ENCODE measurements at places on chromosomes 4 and X. TPM values are rescaled to one million over a fixed set of nuclear protein-coding genes. Genes with fewer than 3 reads are reported as not detected.

DNA sequence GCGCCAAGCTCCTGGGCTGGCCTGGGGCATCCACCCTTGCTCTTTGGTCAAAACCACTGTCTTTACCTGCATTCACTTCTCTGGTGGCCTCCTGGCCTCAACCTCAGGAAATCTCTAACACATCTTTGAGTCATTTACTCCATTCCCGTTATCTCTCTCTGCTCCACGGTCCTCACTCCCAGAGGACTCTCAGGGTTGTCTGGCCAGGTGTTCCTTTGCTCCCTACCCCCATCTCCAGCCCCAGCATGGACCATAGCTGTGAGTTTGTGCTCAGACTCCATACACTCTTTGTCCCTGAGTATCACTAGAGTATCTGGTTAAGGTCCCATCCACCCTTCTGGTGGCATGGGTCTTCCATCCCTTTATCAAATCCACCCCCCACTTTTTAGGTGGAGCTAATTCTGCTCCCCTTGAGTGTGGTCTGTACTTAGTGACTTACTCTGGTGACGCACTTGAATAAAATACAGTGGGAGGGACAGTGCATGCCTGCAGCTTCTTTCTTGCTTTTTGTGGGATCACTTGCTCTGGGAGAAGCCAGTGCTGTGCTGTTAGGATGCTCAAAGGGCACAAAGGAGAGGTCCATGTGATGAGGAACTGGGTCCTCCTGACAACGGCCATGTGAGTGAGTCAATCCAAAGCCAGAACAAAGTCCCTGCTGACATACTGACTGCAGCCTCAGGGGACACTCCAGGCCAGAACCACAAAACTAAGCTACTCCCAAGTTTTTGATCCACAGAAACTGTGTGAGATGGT, 44.3 kb downstream of the IGFBP7 start:
- no peaks in the 10 kb centered on the region for H3K36me3 ChIP-seq
- no peak overlapping the region for H3K4me3 ChIP-seq
- no peak overlapping the region for H3K27ac ChIP-seq
- no peaks in the 10 kb centered on the region for H3K27me3 ChIP-seq

DNA sequence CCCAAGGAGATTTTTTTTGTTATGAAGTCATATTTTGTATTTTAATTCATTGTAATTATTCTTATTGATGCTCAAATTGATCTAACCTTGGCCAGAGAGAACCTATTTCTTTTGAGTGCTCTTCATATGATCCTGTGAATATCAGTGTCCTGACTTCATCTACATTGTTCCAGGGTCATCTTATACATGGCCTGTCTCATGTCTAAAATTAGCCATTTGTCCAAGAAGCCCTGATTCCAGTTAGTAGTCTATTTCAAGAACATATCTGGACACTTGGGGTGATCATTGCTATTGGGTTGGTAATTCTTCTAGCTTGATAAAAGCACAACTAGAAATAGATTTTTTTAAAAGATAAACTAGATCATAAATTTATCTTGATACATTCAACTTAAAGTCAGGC, 266.2 kb downstream of the SPRY1 start:
- no peak overlapping the region for H3K4me3 ChIP-seq
- no peak overlapping the region for H3K27ac ChIP-seq
- H3K36me3 ChIP-seq: no peaks in the 10 kb centered on the region
- no peak for DNase-seq

PDHA2 gene
- total RNA-seq: not detected

- H3K4me1 ChIP-seq: no peaks in the 10 kb centered on the region
- H3K36me3 ChIP-seq: no peaks in the 10 kb centered on the region
- no peak for DNase-seq
- no peak overlapping the region for H3K4me3 ChIP-seq
- no peak overlapping the region for H3K27ac ChIP-seq
Observed at GRCh38 chr4:163415668-163416067, 57.9 kb downstream of the TKTL2 start.

STS gene
- 1.3 TPM for total RNA-seq

DNA sequence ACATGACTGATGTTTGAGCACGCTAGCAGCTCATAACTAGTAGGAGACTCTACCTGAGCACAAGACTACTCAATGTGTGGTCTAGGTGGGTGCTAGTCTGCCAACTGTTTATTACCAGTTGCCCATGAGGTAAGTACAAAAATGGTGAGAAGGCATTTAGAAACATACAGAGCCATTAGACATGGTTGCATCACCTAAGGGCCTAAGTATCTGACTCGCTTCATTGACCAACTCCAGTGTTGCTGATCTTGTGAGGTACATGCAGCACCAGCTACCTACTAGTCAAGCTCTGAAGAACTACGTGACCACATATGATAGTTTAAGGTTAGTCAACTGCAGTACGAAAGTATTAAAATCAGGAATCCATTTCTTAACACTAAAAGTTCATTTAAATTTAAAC, 39.9 kb downstream of the APBB2 start:
- H3K27ac ChIP-seq: no peak overlapping the region
- no peak overlapping the region for H3K4me3 ChIP-seq
- peaks cover 8% of the 10 kb centered on the region for H3K27me3 ChIP-seq
- DNase-seq: no peak
- no peaks in the 10 kb centered on the region for H3K36me3 ChIP-seq

DNA sequence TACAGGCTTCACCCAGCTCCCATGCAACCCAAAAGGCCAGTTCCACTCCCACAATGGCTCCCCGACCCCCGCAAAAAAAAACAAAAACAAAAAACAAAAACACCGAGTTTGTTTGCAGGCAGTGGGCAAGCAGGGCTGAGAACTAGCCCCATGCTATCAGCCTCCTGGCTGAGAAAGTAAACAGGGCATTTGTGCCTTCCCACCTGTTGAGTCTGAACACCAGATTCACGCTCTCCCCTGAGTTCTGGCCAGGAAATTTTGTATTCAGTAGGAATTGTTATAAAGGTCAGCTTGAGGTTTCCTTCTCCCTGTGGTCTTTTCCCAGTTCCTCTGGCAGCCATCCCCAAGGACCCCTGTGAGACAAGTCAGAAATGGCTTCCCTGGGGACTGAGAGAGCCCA, 1066.5 kb downstream of the GLUD2 start:
- H3K36me3 ChIP-seq: no peaks in the 10 kb centered on the region
- no peaks in the 10 kb centered on the region for H3K4me1 ChIP-seq
- H3K27me3 ChIP-seq: no peaks in the 10 kb centered on the region
- no peak overlapping the region for H3K27ac ChIP-seq
- DNase-seq: no peak

ZNF157 gene
- 1.2 TPM for total RNA-seq

DNA sequence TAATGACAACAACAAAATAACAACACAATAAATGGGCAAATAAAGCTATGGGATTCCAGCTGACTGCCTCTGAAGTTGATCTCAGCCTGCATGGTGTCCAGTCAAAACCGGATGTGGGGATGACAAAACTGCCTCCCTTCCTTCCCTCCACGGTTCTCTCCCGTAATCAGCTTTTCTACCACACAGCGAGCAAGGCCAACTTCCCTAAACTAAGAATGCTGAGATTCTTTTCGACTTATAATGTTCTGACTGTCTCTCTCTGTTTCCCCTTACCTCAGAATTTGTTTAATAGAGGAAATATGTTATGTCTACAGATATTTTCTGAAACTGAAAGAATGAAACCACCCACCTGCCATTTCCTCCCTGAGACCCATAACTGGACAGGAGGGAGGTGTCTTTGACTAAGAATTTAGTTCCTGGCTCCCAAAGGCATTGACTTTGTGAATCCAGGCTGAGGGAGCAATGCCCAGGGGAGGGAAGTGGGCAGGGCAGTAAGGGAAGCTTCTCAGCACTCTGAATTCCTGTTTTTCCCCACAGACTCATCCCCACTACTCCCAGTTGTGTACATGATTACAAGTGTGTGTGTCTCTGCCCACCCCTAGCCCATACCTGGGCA, 1.0 kb upstream of the TLR1 start:
- peaks cover 22% of the 10 kb centered on the region for H3K4me1 ChIP-seq
- no peaks in the 10 kb centered on the region for H3K27me3 ChIP-seq
- H3K4me3 ChIP-seq: peak overlapping the region; percentile 70
- H3K27ac ChIP-seq: peak overlapping the region; percentile 83

DNA sequence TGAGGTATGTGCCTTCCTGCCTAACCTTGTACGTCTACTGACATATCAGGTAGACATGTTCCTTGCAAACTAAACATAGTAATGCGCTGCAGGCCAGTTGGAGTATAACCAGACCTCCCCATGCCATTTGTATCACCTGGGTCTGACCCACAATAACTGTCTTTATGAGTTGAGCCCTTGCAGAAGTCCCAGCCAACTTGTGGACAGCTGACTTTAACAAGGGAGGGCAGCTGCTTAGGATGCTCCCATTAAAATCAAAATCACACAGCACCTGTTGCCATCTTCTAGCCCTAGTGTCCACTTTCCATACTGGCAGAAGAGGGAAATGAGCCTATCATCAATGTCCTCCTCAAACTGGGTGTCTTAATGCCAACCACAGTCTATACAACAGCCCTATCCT, 41.6 kb downstream of the KANTR start:
- no peak overlapping the region for H3K4me3 ChIP-seq
- H3K4me1 ChIP-seq: no peaks in the 10 kb centered on the region
- no peak for DNase-seq
- no peaks in the 10 kb centered on the region for H3K27me3 ChIP-seq

DNA sequence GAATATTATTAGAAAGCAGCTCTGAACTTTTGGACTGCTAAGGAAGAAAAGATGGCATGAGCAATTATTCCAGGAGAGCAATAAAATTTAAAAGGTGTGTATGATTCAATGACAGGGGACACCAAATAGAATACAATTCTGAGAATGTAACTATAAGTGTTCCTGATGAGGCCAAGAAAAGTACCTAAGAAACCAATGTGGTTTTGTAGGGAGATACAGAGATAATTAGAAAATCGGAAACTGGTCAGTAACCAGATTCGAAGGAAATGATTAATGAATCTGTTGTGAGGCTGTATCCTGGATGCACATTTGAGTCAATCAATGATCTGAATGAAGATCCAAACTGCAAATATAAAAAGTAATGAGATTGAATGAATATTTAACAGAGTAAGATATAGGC, 6.0 kb downstream of the NOA1 start:
- peaks cover 32% of the 10 kb centered on the region for H3K4me1 ChIP-seq
- no peaks in the 10 kb centered on the region for H3K27me3 ChIP-seq
- no peak for DNase-seq
- H3K36me3 ChIP-seq: peaks cover 75% of the 10 kb centered on the region
- peak overlapping the region; percentile 54 for H3K27ac ChIP-seq
- no peak overlapping the region for H3K4me3 ChIP-seq

HAND2 gene
- total RNA-seq: not detected

SOWAHD gene
- total RNA-seq: 0.18 TPM

DNA sequence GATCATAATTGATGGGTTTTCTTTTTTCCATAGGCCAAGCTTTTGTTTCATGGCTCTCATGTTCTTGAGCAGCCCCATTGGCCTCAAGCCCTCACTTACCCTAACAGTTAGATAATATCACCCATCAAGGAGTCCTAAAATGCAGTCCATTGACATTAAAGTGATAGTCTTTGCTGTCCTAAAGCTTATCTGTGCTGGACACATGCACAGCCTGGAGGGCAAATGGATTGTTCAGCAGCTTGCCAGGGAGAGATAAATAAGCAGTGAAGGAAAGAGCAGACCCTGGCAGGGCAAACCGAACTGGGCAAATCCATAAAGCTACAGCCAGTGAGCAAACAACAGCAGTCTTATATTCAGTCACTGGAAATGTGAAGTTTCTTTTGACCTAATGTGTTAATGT, 199.6 kb upstream of the MID1 start:
- H3K27me3 ChIP-seq: no peaks in the 10 kb centered on the region
- H3K4me1 ChIP-seq: no peaks in the 10 kb centered on the region
- DNase-seq: no peak
- H3K27ac ChIP-seq: no peak overlapping the region
- no peaks in the 10 kb centered on the region for H3K36me3 ChIP-seq
- no peak overlapping the region for H3K4me3 ChIP-seq

DNA sequence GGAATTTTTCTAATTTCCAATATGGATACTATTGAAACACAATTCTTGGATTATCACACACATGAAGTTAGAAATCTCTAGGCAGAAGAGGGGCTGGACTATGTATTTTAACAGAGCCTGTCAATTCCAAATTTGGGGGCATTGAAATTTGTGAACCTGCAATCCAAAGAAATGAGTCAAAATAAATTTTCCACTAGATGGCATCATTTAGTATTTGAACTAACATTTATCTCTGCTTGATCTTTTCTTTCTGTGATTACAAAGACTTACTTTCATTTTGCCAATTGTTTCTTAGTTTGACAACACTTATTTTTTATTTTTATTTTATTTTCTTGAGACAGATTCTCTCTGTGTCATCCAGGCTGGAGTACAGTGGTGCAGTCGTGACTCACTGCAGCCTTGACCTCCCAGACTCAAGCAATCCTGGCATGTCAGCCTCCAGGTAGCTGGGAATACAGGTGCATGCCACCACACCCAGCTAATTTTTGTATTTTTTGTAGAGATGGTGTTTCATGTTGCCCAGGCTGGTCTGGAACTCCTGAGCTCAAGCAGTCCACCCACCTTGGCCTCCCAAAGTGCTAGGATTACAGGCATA, 2.7 kb upstream of the PYURF start:
- no peak for DNase-seq
- no peaks in the 10 kb centered on the region for H3K27me3 ChIP-seq
- H3K27ac ChIP-seq: no peak overlapping the region
- H3K4me1 ChIP-seq: peaks cover 30% of the 10 kb centered on the region

DNA sequence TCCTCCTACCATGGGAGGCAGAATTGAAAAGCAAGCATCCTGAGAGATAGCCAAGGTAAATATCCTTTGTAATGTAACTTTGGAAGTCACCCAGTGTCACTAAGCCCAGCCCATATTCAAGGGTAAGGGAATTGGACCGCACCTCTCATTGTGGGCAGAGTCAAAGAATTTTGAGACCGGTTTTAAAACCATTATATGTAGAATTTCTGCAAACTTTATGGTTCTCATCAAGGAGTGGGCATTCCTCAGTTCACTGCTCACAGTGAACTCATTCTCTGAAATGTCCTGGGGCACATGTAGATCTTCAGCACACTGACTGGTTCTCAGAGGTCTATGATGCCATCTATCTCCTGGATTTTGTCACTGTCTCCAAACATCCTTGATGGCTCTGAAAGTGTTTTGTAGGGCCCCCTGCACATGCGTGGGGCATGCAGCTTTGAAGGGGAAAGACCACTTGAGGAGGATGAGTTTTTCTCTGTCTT, 35.3 kb upstream of the CHRNA9 start:
- no peak overlapping the region for H3K4me3 ChIP-seq
- peaks cover 8% of the 10 kb centered on the region for H3K36me3 ChIP-seq
- peak overlapping the region; percentile 94 for H3K27ac ChIP-seq
- DNase-seq: no peak
- peaks cover 66% of the 10 kb centered on the region for H3K4me1 ChIP-seq

HCCS gene
- total RNA-seq: 36.6 TPM

- no peak overlapping the region for H3K4me3 ChIP-seq
- no peak overlapping the region for H3K27ac ChIP-seq
- no peaks in the 10 kb centered on the region for H3K4me1 ChIP-seq
- H3K27me3 ChIP-seq: no peaks in the 10 kb centered on the region
Observed at GRCh38 chr4:29734343-29735213, 985.6 kb upstream of the PCDH7 start.

All from activated naive CD8-positive, alpha-beta T cell treated with anti-CD3 and anti-CD28 coated beads for 36 hours (primary cell).